GM18507 (cell line): ENCODE measurements at places on chromosomes 16 and 17.

- DNase-seq, result no peak
Observed at GRCh38 chr16:11493531-11493929, 93.2 kb downstream of the LITAF start.

GRCh38 chr17:64092952-64093451, 36.9 kb downstream of the ERN1 start:
- no peak for DNase-seq

DNA sequence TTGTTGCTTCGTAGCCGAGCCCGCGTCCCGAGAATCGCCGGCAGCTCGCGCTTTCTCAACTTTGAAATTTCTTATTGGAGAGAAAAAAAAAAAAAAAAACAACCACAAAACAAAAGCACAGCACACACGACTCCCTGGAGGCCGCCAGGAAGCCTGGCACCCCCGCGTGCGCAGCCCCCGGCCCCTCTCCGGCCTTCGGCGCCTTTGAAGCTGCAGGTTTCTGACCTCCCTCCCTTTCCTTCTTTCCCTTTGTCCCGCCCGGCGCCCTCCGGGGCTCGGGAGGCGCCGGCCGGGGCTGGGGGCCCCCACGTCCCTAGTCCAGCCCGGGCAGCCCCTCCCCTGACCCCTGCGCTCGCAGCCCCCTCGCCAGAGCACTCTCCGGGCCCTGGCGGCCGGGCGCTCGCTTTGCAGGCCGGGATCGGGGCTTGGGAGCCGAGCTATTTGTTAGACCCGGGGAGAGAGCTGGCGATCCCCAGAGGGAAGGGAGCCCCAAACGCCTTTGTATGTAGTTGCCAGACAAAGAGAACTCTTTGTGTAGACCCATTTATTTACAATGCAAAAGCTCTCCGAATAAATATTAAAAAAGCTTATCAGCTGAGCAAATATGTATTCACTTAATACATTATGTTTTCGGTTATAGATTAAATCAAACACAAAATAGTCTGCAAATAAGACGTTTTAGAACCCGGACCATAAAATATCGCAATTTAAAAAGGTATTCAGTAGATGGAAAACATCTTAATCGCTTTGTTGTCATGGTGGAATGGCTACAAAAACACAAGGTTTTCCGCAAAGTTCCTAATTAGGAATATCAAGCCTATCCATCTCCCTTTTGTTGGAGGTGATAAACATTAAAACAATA, 2.3 kb downstream of the BAHCC1 start:
- no peak for DNase-seq

DNA sequence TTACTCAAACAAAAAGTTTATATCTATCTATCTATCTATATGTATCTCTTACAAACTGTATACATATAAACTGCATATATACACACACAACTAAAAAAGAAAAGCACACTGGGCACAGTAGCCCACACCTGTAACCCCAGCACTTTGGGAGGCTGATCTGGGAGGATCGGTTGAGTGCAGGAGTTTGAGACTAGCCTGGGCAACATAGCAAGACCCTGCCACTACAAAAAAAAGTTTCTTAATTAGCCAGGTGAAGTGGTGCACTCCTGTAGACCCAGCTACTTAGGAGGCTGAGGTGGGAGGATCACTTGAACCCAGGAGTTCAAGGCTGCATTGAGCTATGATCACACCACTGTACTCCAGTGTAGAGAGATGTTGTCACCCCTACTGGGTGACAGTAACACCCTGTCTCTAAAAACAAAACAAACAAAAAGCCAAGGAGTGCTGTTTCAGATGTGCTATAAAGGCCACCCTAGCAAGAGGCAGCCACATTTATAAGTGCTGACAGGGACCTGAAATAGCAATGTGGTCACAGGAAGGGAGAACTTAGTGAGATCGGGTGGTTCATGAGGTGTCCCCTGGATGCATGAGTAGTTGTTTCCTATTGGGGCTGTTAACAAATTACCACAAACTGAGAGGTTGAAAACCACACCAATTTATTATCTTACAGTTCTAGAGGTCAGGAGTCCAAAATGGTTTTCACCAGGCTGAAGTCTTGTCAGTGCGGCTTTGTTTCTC, 4.8 kb downstream of the CD2BP2 start:
- no peak for DNase-seq

GRCh38 chr17:77943971-77944370, 14.5 kb upstream of the TNRC6C start:
- no peak for DNase-seq

DNA sequence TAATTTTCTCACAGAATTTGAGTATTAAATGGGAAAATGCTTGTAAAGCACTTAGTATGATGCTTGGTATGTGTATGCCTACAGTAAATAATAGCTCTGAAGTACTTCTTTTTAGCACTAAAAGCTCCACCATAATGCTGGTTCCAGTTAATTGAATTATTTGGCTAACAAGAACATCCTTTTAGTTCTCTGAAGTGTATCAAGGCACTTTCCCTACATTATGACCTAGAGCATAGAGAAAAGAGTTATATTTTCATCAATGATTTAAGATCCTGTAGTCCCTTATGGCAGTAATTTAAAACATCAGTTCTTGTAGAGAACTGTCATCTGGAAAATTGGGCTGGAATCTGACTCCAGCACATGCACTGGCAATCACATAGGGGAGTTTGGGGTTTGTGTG, 21.9 kb upstream of the PHAF1 start:
- DNase-seq, result no peak

DNA sequence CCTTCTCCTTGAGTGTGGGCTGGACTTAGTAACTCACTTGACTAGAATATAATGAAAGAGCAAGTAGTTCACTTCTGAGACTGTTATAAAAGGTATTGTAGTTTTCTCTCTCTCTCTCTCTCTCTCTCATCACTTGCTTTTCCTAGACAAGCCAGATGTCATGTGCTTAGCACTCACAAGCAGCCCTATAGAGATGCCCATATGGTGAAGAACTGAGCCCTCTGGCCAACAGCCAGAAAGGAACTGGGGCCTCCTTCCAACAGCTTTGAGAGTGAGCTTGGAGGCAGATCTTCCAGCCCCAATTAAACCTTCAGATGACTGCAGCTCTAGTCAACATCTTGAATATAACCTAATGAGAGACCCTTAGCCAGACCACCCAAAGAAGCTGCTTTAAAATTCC, 440.5 kb downstream of the GRIN2A start:
- DNase-seq, result no peak

- DNase-seq, result no peak
Observed at GRCh38 chr16:28217326-28217725, 5.6 kb upstream of the XPO6 start.

DNA sequence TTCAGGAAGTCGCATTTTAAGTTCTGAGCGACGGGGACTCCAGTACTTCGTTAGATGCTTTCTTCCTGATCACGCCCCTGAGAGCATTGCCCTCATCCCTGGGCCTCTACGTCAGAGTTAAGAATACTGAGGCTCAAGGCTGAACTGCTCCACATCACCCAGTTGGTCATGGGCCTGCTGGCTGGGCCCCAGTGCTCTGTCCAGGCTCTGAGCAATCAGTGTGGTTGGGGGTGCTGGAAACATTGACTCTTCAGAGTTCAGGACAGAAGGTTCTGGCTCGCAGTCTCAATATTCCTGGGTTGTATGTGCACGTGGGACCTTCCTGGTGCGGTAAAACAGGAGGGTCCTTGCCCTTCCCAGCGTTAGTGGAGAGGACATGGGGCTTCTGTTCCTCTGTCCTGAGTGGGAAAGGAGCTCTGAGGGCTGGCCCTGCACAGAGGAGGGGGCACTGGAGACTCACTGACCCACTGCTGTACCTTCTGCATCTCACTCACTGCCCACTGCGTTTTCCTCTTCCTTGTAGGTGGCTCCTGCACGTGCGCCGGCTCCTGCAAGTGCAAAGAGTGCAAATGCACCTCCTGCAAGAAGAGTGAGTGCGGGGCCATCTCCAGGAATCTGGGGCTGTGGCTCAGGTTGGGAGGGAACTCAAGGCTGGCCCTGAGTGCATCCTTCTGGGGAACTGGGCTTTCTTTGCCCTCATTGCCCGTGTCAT, 518 bp downstream of the MT1E start:
- no peak for DNase-seq

- DNase-seq, result no peak
Observed at GRCh38 chr17:57549468-57549867, 195.6 kb downstream of the CCDC182 start.

DNA sequence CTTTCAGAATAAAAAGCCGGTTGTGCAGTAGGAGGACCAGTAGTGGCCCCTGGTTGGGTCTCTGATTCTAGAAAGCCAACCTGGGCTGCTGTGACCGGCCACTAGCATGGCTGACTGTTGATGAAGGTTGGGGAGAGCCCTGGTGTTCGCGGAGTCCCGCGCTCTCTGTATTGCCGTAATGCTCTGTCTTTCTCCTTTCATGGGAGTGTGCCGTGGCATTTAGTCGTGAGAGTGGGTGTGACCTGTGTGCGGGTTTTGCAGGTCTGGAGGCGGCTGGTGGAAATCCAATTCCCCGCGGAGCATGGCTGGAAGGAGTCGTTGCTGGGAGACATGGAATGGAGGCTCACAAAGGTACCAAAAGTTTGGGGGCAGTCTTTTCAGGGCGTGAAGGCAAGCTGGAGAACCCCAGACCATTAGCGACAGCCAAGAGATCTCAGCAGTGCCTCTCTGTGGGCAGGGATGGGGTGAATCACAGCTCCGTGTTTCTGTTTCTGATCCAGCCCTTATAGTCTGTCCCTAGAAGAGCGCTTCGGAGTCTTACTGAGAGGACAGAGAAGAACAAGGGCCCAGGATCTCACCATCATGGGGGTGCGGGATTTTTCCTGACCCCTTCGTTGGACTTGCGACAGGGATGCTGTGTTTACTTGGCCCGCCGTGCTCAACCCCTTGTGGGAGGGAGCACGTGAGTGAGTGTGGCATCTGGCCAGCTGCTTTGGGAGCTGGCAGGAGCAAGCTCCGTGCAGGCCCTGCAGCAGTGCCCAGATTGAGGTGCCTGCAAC, 56.5 kb downstream of the RNF213 start:
- DNase-seq, result no peak

DNA sequence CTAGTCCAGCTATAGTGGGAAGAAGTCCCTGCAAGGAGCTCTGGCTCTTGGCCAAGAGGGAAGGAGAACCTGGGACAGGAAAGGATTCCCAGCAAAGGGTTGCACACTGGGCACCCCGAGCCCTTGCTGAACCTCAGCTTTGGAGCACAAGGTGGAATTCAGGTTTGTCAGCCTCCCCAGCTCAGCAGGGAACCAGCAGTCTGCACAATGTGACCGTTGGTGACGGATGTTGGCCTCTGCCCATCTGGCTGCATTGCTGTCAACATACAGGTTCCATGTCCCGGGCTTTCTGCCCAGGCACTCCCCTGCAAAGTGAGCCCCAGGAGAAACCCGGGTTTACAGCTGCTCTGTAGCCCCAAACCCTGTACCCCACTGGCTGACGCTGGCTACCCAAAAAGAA, 6.7 kb downstream of the RPRML start:
- DNase-seq, result no peak

GRCh38 chr16:14628806-14629611, 1.1 kb downstream of the PARN start:
- DNase-seq, result no peak

GRCh38 chr17:57744195-57745170, 616 bp downstream of the CCDC182 start:
- DNase-seq, result no peak

DNA sequence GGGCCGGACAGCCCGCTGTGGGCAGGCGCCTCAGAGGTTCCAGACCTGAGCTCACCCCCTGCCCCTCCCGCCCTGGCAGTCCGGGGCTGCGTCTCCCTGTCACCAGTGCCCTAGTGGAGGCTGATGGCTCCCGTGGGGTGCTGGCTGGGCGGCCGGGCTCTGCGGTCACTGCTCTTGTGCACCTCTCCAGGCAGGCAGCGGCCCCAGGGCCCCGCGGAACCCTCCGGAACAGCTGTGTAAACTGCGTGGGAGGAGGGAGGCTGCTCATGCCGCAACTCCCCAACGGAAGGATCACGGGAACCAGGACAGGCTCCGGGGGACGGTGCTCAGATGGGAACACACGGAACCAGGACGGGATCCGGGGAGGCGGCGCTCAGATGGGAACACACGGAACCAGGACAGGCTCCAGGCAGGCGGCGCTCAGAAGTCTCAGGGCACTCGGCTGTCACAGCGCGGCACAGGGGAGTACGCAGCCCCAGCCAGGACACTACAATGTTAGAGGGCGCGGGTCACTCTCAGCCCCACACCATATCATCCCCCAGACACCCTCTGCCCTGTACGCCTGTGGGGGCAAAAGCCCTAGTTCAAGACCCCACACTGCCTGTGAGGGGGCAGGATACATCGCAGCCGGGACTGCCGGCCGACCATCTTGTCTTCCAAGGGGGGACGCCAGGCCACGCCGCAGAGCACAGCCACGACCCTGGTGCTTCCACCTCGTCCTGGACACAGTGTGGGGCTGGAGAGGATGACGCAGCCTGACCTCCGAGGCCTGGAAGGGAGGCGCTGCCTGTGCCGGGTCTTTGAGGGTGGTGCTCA, 74.0 kb upstream of the GNG13 start:
- no peak for DNase-seq

DNA sequence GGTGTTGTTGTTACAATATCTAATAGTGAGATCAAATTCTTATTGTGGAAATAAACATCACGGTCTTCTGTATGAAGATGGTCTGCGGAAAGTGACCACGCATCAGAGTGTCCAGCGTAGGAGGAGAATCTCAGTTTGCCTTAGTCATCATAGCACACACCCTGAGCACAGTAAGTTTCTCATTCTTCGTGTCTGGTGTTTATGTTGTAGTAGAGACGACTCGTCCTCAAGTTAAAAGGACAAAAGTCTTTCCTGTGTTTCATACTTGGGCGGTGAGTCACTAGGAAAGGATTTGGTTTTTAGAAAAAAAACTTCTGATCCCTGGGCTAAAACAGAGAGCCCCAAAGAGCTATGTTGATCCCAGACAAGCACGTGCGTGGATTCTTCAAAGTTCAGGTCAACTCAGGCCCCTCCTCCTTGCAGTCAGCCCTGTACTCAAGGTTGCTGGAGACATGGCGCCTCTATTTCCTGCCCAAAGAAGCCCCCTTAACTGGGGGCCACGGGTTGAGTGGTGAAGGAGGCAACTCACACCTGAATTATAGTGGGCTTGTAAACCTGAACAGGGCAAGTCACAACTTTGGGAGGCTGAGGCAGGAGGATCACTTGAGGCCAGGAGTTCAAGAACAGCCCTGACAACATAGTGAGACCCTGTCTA, 170.4 kb downstream of the ZFHX3 start:
- no peak for DNase-seq

GRCh38 chr16:17408296-17408695, 62.5 kb downstream of the XYLT1 start:
- no peak for DNase-seq
